ENCODE measurements at places on chromosomes 13 and 19.
A peak's percentile ranks its signal among the peaks of the same experiment; 100 is the strongest.

- DNase-seq: no peak
Measured at GRCh38 chr13:64688893-64689677, 2541.1 kb downstream of the PCDH9 start.

- peak; percentile 61 for DNase-seq
Measured at GRCh38 chr19:31598730-31599238, 249.5 kb upstream of the TSHZ3 start.

- DNase-seq: no peak
Measured at GRCh38 chr19:5292822-5293611, 47.6 kb downstream of the PTPRS start.

GRCh38 chr13:39935155-39935554, 279.7 kb downstream of the COG6 start:
- DNase-seq: no peak

DNA sequence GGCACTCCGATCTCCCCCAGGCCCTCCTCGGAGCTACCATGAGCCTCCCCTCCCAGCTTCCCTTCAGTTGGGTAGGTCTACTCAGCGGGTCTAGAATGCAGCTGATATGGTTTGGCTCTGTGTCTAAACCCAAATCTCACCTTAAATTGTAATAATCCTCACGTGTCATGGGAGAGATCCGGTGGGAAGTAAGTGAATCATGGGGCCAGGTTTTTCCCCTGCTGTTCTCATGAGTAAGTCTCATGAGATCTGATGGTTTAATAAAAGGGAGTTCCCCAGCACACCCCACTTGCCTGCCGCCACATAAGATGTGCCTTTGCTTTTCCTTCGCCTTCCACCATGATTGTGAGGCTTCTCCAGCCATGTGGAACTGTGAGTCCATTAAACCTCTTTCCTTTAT, 14.5 kb upstream of the DOCK9 start:
- no peak for DNase-seq

DNA sequence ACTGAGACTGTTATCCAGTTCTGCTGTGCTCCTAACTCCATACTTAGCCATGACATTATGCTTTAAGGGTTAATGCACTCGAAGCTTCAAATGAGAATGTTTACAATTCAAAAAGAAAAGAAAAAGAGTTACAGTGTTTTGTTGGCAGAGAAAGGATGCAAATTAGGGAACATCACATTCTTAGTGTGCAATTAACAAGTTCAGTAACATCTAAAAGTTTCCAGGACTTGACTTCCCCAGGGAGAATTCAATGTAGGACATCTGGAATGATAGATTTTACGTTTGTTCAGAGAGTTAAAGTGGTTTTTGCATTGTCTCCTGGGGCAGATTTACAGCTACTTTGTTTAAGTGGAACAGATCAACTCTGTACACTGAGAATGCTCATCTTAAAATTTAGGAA, 525.2 kb downstream of the LIG4 start:
- no peak for DNase-seq

- no peak for DNase-seq
Measured at GRCh38 chr13:112073245-112074138, 6.5 kb downstream of the SOX1 start.

- DNase-seq: no peak
Measured at GRCh38 chr13:98272549-98272948, 95.5 kb upstream of the RNF113B start.

DNA sequence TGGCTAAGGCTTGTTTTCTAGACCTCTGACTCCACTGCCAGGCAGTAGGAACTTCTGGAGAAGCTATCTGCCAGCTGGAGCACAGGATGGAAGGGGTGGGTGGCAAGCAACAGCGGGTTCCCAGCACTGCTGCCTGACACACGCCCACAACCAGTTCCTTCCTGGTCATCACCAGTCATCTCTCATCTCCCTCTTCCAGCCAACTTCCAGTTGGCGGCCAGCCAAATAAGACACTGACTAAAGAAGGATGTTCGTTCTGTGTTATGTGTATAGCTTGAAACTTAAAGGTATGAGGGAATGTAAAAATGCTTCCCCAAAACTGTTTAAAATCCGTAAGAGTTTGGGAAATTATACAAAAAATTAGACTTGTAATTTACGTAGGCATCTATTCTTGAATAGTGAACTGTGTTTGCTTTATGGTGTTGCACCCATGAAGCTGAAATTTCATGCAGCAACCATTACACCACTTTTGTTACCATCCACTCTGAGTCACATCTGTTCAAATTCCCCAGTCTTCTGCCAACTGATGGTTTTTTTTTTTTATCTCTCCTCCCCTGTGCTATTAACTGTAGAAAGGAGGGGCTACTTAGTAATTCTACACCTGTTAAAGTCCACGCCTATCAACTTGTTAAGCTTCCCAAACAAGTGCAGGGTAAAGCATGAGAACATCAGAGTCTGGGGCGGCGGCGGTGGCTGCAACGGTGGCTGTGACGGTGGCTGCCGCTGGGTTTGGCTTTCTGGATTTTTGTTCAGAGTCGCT, 86.2 kb upstream of the FRY start:
- no peak for DNase-seq

DNA sequence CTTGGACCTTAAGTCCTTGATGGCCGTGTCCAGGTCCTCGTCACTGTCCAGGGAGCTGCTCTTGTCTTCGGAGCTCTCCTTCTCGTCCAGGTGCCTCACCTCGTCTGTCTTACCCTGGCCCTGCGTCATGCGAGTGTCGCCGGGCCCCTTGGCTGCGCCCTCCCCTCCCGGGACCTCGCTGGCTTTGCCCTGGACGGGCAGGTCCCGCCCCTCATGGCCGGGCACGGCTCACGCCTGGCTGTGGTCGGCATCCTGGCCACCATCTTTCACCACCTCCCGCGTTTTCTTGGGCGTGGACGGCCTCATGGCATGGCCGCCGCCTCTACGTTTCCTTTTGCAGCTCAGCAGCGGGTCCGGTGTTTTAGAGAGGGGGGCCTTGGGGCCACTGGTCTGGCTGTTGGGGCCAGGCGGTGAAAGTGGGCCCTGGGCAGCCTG, 14.8 kb downstream of the RB1 start:
- peak; percentile 79 for DNase-seq

GRCh38 chr13:75873494-75873893, 237.4 kb downstream of the LMO7 start:
- DNase-seq: no peak

DNA sequence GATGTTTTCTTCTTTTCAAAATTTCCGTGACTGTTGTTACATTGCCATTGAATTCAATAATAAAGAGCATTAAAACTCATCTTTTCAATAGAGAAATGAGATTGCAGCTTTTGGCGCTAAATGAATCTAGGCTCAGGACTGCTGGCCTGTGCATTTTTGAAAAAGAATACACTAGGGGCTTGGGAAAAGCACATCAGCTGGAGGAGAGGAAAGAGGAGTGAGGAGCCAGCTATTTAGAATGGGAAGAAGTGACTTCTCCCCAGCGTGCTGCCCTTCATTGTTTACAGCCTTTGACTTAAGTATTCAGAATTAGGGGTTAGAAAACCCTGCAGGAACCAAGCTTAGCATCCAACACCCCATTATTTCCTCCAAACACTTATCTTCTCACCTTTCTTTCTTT, 43.3 kb downstream of the TNFSF11 start:
- DNase-seq: no peak

DNA sequence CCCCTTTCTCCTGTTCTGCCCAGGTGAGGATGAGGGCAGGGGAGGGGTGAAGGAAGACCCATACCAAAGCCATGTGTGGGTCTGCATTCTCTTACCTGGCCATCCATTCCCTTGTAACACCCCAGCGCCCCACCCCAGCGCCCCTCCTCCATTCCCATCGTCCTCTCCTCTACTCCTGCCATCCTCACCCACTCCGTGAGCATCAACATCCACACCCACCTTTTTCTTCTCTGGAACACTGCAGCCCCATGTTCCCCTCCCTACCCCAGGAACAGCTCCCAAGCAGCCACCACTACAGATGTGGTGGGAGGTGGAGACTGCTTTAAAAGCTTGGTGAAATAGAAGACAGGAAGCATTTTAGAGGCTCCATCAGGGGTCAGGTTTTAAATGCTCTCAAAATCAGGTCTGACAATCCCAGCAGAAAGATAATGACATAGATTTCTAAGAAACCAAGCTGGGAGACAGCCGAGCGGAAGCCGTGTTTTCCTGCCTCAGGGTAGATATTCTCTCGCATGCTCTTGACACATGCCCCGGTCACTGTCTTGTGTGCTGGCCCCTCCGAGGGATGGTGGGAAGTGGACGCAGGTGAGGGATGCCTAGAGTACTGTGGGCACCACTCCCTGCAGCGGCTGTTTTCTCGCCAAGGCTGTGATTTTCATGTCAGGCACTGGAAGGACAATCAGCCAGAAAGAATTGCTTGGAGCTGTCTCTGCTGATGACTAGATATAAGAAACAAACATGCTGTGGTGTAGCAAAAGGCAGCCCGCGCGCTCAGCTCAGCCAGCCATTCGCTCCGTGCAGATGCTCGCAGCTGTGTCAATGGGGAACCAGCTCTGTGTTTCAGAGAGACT, 9.8 kb downstream of the MEDAG start:
- no peak for DNase-seq

DNA sequence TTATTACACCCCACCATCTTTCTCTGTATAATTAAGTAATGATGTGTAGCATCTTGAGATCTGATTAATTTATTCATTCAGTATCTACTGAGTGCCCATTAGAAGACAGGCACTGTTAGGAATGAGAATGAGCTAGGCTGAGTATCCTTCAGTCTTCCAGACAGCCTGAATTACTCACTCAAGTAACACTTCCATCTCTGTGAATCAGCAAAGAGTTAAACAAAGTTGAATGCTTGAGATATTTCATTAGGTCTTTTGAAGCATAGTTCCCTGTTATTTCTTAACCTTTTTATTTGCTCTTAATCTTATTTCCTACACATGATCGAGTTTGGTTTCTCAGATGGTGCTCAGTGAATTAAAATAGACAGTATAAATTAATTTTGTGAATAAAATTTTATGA, 413.7 kb downstream of the DCT start:
- DNase-seq: no peak

DNA sequence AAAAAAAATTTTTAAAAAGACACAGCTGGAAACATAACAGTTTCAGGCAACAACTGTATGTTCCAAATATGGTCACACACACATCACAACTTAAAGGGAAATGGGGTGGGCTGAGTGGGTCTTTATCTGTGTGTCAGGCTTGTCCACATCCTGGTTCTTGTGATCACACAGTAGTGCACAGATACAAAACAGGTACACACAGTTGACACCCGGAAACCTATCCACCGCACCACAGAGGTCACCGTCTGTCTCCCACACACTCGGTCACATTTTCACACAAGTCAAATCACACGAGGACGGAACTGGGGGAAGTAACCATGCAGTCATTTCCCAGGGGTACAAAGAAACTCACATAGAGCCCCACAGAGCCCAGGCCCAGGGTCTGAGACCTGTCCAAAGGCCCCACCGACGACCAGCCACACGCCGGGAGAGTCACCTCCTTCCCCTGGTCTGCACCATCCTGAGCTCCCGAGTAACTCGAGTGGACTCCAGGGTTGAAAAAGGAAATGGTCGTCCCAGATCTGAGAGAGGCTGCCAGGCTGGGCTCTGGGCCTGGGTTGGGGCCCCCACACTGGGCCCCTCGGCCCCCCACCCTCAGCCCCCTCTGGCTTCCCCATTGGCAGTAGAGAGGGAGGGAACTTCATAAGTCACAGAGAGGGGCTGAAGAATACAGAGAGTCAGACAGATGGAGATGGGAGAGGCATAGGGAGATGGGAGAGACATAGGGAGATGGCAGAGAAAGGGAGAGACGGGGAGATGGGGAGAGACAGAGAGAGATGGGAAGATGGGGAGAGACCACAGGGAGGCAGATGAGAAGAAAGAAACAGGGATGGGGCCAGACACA, 1.3 kb upstream of the PPAN start:
- peak; percentile 90 for DNase-seq

DNA sequence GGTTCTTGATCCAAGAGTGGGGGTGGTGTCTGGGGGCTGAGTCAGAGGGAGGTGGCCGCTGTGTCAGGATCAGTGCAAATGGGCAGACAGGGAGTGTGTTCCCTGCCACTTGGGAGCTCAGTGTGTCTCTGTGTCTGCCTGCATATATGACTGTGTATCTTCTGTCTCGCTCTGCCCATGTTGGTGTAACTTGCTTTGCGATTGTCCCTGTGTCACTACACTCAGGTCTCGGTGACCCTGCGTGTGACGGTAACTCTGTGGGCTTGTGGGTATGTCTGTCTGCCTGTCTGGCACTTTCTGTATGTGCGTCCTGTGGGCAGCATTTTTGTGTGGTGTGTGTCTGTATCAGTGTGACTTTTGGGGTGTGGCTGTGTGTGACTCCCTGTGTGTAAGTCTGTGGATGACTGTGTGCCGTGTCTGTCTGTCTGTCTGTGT, 8.2 kb upstream of the ERFL start:
- no peak for DNase-seq

Measured in vagina (tissue), 2 donors.